ENCODE measurements at places on chromosomes 3 and 15. TPM values are rescaled to one million over a fixed set of nuclear protein-coding genes. Genes with fewer than 3 reads are reported as not detected.

The CDHR4 gene
- total RNA-seq: not detected

The ARGFX gene
- not detected for total RNA-seq

The NUP210 gene
- total RNA-seq: 3.8 TPM

The HYAL1 gene
- total RNA-seq: 9.3 TPM

The STRIT1 gene
- total RNA-seq: not detected

The NPAP1 gene
- 0.33 TPM for total RNA-seq

- no peak overlapping the region for H3K27ac ChIP-seq
- H3K4me1 ChIP-seq: no peaks in the 10 kb centered on the region
- H3K36me3 ChIP-seq: no peaks in the 10 kb centered on the region
- no peaks in the 10 kb centered on the region for H3K27me3 ChIP-seq
Observed at GRCh38 chr15:89199746-89200145, 21.6 kb downstream of the RLBP1 start.

- H3K27ac ChIP-seq: no peak overlapping the region
- DNase-seq: no peak
- peaks cover 3% of the 10 kb centered on the region for H3K4me1 ChIP-seq
- H3K27me3 ChIP-seq: no peaks in the 10 kb centered on the region
Observed at GRCh38 chr15:56736308-56736707, 3.0 kb upstream of the ZNF280D start.

- no peak overlapping the region for H3K27ac ChIP-seq
- H3K4me1 ChIP-seq: peaks cover 4% of the 10 kb centered on the region
- no peaks in the 10 kb centered on the region for H3K27me3 ChIP-seq
- no peak for DNase-seq
Observed at GRCh38 chr3:143809121-143809621, 39.1 kb downstream of the SLC9A9 start.

- no peaks in the 10 kb centered on the region for H3K27me3 ChIP-seq
- H3K27ac ChIP-seq: no peak overlapping the region
- DNase-seq: no peak
Observed at GRCh38 chr3:157285141-157285540, 125.2 kb upstream of the CCNL1 start.

- no peak overlapping the region for H3K4me3 ChIP-seq
- no peaks in the 10 kb centered on the region for H3K27me3 ChIP-seq
- H3K27ac ChIP-seq: no peak overlapping the region
- no peaks in the 10 kb centered on the region for H3K4me1 ChIP-seq
Observed at GRCh38 chr3:100957261-100957986, 35.8 kb downstream of the ABI3BP start.

GRCh38 chr3:120212505-120212904 is 72.5 kb downstream of the GPR156 start:
- H3K36me3 ChIP-seq: no peaks in the 10 kb centered on the region
- no peak overlapping the region for H3K4me3 ChIP-seq
- H3K27ac ChIP-seq: no peak overlapping the region
- H3K27me3 ChIP-seq: no peaks in the 10 kb centered on the region
- no peak for DNase-seq
- peaks cover 6% of the 10 kb centered on the region for H3K4me1 ChIP-seq

DNA sequence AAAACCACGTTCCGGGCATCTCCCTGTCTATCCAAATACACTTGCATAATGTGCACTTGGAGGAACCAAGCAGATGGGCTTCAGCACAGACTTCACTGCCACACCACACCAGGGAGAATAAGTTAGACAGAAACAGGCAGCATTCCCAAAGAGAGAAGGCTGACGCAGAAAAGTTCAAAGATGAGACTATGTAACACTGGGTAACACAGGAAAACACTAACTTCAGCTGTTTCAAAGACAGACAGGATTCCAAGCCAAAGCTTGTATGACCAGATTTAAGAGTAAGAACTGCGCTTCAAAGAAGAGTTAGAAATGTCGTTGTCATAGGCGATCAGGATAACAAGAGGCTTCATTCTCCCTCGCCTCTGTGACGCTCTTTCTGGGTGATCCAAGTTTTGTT is 19.9 kb downstream of the SLC51A start:
- H3K27me3 ChIP-seq: no peaks in the 10 kb centered on the region
- H3K36me3 ChIP-seq: no peaks in the 10 kb centered on the region
- H3K27ac ChIP-seq: no peak overlapping the region
- no peak overlapping the region for H3K4me3 ChIP-seq
- no peak for DNase-seq

- H3K36me3 ChIP-seq: no peaks in the 10 kb centered on the region
- no peak overlapping the region for H3K27ac ChIP-seq
- H3K4me3 ChIP-seq: no peak overlapping the region
- DNase-seq: no peak
- H3K4me1 ChIP-seq: peaks cover 4% of the 10 kb centered on the region
Observed at GRCh38 chr3:65485826-65486469, 552.8 kb downstream of the MAGI1 start.

DNA sequence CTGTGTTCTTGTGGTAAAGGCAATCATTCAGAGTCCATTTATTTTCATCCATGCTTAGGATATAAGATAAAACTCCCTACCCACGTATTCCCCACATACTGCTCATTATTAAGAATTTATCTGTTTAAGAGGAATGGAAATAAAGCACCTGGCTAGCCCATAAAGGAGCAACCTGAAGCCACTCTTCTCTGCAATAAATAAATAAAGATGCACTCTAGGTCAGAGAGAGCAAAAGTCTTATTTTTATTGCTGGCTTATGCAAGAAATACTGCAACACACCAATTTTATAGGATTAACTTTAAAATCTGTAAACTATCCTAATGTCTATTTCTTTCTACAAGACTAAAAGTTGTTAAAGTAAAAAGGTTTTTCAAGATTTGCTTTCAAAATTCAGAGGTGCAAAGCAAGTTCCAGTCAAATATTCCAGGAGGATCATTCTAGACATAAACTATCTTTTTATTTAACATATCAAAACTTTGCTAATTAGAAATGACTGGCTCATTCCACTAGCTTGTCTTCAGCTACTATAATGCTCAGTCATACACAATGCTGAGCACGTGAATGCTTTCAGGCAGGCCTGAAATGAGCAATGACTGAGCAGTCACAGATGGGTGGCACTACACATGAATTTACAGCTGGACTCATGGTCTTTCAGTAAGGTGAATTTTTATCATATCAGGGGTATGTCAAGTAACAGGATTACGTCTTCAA is 7.1 kb downstream of the TJP1 start:
- H3K27me3 ChIP-seq: no peaks in the 10 kb centered on the region
- H3K4me3 ChIP-seq: no peak overlapping the region
- H3K36me3 ChIP-seq: no peaks in the 10 kb centered on the region
- DNase-seq: no peak
- H3K4me1 ChIP-seq: peaks cover 2% of the 10 kb centered on the region

GRCh38 chr3:183435661-183436060 is 7.2 kb upstream of the MCF2L2 start:
- no peaks in the 10 kb centered on the region for H3K27me3 ChIP-seq
- no peaks in the 10 kb centered on the region for H3K36me3 ChIP-seq

Measured in ovary (tissue), 10 donors.